ENCODE measurements at places on chromosomes 7 and 10.

DNA sequence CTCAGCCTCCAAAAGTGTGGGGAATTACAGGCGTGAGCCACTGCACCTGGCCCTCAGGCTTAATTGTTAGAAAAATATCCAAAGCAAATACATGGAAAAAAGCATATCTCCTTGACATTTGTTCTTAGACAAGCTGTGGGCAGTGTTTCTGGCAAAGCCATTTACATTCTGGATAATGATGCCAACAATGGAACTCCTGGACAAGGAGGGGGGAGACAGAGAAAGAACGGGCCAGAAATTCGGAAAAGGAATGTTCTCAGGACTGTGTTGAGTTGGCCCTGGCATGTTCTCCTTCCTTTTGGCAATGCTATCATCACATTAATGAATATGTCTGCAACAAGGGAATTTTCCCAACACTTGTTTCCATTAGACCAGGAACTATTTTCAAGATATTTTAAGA lies 88.7 kb downstream of the UBE2H start:
- DNase-seq, result no peak

- no peak for DNase-seq
Observed at GRCh38 chr10:74898201-74898976, 72.0 kb downstream of the KAT6B start.

- no peak for DNase-seq
Observed at GRCh38 chr10:86707505-86707904, 39.2 kb downstream of the LDB3 start.

DNA sequence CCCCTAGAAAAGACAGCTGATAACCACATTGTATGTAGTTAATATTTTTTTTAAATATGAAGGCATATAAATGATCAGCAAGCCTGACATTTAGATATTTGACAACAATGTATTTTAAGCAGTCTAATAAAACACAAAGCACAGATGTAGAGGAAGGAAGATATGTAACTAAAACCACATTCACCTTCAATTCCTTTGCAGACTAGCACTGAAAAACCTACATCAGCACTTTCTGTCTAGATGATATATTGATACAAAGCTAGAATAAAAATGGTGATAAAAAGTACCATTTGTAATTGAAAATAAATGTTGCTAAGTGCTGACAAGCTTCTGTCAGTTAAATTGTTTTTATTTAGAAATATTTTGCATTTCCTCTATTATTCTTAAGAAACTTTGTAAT lies 153.6 kb downstream of the IMMP2L start:
- no peak for DNase-seq

DNA sequence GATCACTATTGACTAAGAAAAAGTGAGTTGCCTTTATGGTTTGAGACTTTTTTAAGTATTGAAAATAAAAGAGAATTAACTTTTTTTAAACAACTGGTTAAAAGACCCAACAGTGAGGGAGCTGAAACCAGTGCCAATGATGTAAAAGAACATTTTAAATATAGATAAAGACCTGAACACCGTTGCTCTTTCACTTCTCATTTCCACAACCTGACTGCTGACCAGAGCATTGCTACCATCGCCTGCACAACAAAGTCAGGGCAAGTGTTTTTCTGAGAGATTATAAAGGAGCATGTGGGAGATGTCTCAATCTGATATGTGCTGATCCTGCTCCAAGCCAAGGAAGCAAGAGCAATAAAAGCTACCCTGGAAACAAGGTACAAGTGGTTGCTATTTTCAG lies 34.7 kb downstream of the IMMP2L start:
- no peak for DNase-seq

DNA sequence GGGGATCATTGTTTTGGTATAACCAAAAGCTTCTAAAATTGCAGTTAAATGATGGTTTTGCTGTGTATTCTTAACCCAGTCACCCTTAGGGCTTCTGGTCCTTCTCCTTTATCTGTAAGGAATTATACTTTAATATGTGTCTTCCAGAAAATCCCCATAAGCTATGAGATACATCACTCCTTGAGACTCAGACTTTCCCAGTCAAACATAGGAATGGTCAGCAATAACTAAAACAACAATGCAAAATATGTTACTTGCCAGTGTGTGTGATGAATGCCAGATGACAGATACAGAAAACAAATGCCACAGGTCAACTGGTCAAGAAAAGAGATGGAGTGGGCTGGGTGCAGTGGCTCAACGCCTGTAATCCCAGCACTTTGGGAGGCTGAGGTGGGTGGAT lies 10.1 kb downstream of the ADD3 start:
- DNase-seq, result no peak

DNA sequence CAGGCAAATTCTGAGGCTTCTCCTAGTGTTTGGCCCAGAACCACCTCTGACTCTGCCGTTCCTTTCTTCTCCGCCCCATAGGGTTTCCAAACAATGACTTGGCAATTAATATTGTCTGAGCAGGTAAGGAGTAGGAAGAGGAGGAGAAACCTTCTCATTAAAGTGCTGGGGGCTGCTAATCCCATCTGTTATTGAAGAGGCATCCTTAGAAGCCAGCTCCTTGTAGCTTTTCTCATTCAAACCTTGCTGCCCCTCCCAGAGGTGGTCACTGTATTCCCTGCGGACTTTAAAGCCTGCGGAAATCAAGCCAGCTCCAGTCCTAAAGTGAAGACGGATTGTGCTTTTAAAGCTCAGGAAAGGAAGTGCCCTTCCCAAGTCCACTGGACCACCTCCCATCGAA lies 1.4 kb upstream of the NKX1-2 start:
- no peak for DNase-seq

GRCh38 chr7:141366091-141366621 lies 185.1 kb upstream of the AGK start:
- no peak for DNase-seq

- no peak for DNase-seq
Observed at GRCh38 chr10:68402276-68402675, 4.8 kb downstream of the RUFY2 start.

GRCh38 chr10:106900016-106900652 lies 264.4 kb downstream of the SORCS1 start:
- DNase-seq, result no peak

DNA sequence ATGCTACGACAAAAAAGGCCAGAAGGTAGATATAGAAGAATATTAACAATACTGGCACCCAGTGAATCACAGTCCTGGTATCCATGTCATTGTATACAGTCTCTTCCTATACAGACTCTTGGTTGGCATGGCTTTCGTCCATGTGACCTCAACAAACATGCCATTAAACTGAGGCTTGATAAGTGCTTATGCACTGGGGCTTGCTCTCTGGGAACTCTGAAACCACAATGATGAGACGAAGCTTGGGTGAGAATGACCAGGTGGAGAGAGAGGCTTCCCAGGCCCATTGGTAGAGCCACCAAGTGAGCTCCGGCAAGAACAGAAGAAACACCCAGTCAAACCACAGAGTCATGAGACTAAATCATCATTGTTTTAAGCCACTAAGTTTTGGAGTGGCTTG lies 33.2 kb downstream of the PNPLA8 start:
- DNase-seq, result no peak

DNA sequence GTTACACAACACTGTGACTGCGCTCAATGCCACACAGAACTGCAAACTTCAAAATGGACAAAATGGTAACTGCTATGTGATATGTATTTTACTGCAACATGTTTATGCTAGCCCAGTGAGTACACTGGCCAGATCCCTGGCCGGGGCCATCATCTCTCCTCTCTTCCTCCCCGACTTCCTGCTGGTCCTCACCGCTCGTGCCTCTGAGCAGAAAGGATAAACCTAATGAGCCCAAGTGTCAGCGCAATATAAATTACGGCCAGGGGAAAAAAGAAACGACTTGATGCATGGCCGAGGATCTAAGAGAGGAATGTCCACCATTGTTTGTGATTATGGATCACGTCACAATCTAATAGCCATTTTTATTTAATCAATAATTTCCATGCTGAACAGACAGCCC lies 225.2 kb downstream of the GLI3 start:
- DNase-seq, result no peak

DNA sequence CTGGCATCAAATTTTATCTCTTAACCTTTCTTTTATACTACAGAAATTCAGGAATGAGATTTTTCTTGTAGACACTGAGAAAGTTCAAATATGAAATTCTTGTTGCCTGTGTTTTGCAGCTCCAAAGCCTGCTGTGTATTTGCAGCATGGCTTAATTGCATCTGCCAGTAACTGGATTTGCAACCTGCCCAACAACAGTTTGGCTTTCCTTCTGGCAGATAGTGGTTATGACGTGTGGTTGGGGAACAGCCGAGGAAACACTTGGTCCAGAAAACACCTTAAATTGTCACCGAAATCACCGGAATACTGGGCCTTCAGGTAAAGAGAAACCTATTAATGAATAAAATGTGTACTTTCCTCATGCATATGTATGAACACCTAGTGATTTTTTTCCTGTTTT lies 24.8 kb downstream of the LIPK start:
- no peak for DNase-seq

- DNase-seq, result no peak
Observed at GRCh38 chr10:44792119-44792775, 118.9 kb upstream of the TMEM72 start.

GRCh38 chr7:44197474-44197873 lies 3.3 kb upstream of the YKT6 start:
- no peak for DNase-seq

DNA sequence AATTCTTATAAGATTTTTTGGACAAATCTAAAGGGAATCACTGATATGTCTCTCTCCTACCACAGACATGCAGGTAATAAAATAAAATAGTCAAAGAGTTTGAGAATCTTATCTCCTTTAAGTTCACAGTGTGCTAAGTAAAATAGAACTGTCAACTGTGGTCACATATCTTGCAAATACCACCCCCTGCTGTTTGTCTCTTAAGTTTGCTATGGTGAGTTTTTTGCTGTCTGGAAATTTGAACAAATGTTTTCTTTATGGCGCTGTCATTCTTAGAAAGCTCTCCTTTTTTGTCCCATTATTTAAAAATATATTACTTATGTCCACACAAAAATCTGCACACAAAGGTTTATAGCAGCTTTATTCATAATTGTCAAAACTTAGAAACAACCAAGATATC lies 19.6 kb downstream of the GIMAP5 start:
- no peak for DNase-seq

DNA sequence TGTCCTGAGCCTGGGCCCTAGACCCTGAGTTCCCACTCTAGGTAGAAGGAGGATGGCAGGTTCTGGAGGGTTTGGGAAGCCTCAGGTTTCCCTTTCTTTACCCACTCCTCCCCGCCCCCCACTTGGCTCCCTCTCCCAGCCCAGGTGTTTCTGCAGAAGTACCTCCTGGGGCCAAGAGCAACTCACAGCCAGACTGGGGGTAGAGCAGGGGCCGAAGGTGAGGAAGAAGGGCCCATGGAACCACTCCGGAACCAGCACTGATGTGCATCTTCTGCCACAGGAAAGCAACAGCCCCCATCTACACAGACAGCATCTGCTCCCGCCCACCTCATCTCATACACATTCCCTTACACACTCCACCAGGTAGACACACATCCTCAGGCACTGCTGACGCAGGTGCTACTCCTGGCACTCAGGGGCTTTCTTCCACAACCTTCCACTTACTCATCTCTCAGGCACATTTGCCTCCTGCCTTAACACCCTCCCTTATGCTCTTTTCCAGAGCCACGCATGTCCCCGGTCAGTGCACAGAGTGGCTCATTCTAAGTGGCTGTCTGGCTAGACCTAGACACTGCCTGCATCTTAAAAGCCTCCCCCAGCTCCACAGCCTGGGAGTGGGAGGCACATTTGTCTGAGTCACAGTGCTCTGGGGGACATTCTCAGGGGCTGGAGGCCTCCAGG lies 1.8 kb downstream of the EPHB6 start:
- no peak for DNase-seq

GRCh38 chr7:129169171-129169671 lies 19.2 kb upstream of the SMO start:
- DNase-seq, result no peak

DNA sequence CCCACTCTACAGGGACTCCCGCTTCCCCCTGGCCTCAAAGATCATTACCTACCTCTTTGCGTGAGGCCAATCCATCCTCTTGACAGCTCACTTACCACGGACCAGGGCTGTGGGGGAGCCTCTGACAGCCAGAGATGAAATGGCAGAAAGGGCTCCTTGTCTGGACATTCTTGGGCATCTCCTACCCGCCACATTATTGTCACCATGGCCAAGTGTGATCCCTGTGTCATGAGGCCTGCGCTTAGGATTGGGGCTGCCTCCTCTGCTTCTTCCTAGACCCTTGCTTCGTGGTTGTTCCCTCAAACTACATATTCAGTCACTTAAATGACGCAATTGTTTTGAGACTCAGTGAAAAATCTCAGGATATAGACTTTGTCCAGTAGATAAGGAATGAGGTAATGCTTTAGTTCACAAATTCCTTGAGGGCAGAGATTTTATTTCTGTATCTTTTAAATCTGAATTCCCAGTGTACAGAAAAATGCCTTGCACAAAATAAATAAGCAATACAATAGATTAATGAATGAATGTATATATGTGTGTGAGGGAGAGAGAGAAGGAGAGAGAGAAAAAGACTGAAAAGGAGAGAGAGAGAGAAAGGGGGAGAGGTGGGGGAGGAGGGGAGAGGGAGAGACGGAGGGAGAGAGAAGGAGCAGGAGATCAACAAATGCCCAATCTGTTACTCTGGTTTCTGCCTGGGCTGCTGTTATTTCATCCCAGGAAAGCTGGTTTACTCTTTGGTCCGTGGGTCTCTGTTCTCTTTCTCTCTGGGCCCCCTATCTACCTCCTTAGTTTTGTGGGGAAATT lies 159.0 kb downstream of the PLXNA4 start:
- DNase-seq, result no peak

GRCh38 chr10:105952153-105952552 lies 1212.4 kb downstream of the SORCS1 start:
- DNase-seq, result no peak

GRCh38 chr7:45606931-45607330 lies 32.8 kb downstream of the ADCY1 start:
- DNase-seq, result no peak

GRCh38 chr10:11165591-11166543 lies 148.2 kb downstream of the CELF2 start:
- DNase-seq, result peak; percentile 10

- no peak for DNase-seq
Observed at GRCh38 chr7:67346126-67346525, 349.5 kb downstream of the TYW1 start.

- DNase-seq, result no peak
Observed at GRCh38 chr10:80174641-80175395, 30.5 kb downstream of the ANXA11 start.

DNA sequence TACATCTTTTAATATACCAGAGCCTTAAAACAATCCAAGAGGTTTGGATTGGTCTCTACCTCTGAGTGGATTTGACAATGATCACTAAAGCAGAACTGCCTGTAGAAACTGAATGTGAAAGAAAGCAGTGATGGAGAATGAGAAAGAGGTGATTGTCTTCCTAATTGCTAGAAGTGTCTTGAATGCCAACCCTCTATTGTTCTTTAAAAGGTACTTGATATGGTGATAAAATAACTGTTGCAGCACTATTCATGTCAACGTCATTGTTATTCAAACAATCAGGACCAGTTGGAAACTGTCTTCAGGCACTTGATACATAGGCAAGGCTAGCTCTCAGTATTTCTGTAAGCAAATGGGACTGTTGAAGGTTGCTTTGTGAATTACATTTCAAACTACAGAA lies 47.9 kb upstream of the ITPRID1 start:
- DNase-seq, result no peak

Data from HTR-8/SVneo (cell line).